ENCODE measurements at places on chromosomes 1 and 21.

- DNase-seq: no peak
Measured at GRCh38 chr1:33332357-33332789, 11.5 kb upstream of the A3GALT2 start.

DNA sequence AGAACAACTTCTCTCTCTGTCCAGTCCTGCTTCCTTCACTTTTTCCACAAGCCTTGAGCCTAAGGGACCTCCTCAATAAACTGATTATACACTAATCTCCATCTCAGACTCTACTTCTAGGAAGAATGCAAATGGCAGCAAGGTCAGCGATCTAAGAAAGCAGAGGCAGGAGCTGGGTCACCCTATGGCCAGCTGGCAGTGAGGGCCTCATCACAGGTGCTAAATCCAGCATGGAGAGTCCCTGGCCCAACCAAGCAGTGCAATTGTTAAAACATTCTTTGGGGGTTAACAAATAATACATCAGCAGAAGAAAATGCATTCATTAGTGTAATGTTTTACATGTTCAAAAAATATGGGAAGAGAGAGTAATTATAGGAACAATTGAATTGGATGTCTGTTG lies 416.0 kb downstream of the SIPA1L2 start:
- DNase-seq: no peak

DNA sequence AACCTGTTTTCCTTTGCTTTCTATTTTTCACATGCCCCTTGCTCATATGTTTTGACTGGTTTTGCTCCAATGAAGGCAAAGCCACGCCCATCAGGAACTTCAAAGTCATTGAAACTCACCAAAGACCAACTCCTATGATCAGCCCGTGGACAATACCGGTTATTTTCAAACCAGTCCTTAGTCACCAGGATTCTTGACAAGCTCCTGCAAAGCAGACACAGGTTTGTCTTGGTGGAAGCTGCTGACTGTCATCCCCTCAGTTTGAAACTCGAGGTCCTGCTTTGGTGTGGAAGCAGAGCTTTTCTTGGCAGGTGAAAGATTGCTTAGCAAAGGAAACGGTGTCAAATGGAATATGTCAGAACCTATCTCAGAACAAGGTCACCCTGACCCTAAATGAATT lies 384.7 kb upstream of the CXADR start:
- DNase-seq: no peak

DNA sequence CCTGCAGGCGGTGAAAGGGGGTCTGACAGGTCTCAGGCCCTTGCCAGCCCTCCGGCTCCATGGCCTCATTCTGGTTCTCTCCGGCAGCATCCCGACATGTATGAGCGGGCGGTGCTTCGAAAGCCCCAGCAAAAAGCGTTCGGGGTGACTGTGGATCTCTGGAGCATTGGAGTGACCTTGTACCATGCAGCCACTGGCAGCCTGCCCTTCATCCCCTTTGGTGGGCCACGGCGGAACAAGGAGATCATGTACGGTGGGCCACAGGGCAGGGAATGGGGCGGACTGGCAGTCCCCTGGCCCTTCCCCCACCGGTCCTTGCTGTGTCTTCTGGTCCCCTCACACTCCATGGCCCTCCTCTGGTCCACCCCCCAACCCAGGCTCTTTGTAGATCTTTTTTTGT lies 6.3 kb downstream of the IKBKE start:
- DNase-seq: no peak

DNA sequence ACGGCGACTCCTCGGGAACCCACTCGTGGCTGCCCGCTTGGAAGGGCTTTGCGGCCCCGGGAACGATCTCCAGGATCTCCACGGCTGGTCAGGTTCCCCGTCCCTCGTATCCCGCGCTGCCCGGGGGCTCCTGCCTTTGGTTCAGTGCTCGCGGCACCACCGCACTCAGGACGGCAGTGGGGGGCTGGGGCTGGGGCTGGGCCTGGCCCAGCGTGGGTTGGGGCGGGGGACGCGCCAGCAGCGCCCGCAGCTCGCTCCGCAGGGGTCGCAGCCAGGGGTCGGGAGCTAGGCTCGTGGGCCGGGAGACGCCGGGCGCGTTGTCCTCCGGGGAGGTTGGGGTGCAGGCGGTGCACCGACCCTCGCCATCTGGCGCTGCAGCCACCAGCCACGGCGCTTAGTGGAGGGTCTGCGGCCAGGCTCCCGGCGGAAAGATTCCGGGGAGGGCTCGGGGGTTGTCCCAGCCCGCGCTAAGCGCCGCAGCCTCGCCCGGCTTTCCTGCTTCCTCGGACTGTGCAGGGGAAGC lies 8.9 kb downstream of the SIM2 start:
- no peak for DNase-seq

GRCh38 chr1:102045752-102046151 lies 49.0 kb upstream of the OLFM3 start:
- DNase-seq: no peak

DNA sequence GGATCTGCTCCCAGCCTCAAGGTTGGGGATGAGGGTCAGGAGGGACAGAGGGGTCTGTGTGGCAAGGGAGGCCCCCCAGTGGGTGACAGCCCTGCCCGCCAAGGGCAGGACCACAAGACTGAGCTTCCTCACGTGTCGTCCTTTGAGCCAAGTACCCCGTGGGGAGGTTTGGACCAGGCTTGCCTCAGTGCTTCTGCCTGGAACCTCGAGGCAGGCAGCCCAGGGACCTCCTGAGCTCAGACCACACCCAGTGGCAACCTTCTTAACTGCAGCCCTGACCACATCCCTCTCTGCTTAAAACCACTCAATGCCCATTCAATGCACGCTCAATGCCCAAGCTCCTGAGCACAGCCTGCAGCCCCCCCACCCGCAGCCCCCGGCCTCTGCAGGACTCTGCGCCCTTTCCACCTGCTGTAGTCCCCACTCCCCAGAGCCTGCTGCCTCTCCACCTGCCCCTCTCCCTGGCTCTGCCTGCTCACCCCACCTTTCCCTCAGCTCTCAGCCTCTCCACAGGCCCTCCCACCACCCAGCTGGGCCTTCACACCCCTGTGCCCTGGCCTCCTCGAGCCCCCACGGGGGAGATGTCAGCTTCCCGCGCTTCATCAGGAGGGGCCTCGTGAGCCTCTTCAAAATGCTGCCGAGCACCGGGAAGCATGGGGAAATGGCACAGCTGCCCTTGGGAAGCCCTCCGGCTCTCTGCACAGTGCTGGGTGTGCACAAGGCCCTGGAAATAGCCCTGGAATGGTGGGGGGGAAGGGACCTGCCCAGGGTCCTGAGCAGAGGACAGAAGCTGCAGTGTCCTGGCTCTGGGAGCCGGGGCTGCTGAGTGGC lies 129.3 kb upstream of the VAMP3 start:
- DNase-seq: no peak

GRCh38 chr21:44294391-44295162 lies 5.3 kb upstream of the PFKL start:
- no peak for DNase-seq

- DNase-seq: no peak
Measured at GRCh38 chr1:2927393-2928360, 93.6 kb upstream of the ACTRT2 start.

GRCh38 chr1:107739201-107739600 lies 225.8 kb downstream of the VAV3 start:
- DNase-seq: no peak

- no peak for DNase-seq
Measured at GRCh38 chr1:165524639-165525285, 19.0 kb upstream of the LRRC52 start.

GRCh38 chr1:208825300-208825699 lies 581.1 kb upstream of the PLXNA2 start:
- no peak for DNase-seq

DNA sequence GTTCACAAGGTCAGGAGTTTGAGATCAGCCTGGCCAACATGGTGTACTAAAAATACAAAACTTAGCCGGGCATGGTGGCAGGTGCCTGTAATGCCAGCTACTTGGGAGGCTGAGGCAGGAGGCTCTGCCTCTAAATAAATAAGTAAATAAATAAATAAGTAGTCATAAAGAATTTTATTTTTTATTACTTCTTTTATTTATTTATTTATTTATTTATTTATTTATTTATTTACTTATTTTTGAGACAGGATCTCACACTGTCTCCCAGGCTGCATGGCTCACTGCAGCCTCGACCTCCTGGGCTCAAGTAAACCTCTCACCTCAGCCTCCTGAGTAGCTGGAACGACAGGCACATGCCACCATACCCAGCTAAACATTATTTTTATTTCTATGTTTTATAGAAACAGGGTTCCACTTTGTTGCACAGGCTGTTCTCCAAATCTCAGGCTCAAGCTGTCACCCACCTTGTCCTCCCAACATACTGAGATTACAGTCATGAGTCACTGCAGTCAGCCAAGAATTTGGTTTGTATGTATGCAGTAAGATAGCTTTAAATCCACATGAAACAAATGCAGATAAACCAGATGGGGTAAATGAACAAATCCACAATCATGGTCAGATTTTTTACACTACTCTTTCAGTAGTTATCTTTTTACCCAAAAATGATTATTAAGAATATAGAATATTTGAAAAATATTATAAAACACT lies 523.3 kb upstream of the RGS18 start:
- no peak for DNase-seq

DNA sequence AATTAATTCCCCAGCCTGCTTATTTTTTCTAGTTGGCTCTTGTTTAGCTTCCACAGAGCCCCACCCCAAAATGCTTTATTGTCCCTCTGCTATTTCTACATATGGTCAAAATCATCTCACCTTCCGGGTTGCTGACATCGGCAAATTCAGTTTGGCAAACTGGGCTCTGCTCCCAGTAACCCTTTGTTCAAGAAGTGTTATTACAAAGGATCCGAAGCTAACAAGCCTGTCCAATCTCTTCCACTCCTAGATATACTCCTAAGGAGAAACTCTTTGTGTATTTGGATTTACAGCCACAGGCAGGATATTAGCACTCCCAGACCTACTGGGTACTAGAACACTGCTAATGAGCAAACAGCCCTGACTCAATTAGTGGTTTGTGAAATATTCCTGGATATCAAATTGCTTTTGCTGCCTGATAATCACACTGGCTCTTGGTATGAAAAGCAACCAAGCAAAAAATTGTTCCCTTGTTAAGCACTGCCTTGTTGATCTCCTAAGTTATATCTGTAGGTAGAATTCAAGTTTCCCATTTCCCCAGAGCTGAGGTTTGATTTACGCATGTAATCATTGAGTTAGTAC lies 4.0 kb downstream of the JUN start:
- DNase-seq: no peak

DNA sequence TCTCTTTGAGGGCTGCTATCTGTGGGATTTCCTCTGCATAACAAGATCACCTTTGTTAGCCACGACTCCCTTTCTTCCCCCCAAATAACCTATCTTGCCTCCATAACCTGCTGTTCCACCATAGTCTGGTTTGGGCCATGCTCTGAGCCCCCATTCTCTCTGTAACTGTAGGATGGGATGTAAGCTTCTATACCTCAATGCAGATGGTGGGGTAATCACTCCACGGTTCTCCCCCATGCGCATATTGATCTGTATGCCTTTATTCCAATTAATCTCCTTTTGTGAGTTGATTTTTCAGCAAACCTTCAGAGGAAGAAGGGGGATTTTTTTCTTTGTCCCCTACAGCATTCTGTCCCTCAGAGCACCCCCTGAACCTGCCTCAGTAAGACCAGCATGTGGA lies 170.1 kb upstream of the IRF2BP2 start:
- no peak for DNase-seq

- no peak for DNase-seq
Measured at GRCh38 chr1:233331676-233332519, 4.4 kb downstream of the MAP3K21 start.

DNA sequence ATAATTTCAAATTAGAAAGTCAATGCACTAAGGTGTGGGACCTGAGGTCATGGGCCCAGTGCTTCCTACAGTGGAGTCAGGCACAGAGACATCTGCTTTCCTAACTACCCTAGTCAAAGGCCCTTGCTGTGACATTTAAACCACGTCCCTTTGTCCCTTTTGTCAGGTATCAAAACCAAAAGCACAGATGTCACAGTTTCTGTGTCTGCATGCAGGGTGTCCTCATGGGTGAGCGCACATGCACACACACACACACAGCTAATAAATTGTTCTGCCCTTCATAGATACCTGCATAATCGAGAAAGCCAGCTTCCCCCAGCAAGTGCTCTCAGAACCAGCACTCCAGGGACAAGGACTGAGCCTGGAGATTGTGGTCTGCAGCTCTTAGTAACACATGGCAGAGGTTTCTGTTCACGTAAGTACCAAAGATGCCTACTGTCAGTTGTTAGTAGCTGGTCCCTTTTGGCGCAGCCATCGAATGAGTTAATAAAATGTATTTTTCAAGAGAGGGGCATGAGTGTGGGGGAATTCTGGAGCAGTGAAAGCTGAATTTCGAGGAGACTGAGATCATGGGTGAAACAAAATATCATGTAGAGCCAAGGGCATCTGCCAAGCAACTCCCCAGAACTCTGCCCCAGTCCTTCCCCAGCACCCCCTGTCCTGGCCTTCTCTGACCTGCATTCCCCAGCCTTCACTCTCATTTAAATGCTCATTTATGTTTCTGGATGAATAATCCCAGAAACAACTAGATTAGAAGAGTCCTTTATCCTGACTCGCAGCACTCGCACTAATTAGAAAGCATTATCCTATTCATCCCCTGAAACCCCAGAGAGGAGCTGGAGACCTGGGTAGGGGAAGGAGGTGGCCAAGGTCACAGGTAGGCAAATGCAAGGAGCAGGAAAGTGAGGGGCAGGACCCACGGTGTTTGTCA lies 25.5 kb downstream of the TNR start:
- DNase-seq: no peak

DNA sequence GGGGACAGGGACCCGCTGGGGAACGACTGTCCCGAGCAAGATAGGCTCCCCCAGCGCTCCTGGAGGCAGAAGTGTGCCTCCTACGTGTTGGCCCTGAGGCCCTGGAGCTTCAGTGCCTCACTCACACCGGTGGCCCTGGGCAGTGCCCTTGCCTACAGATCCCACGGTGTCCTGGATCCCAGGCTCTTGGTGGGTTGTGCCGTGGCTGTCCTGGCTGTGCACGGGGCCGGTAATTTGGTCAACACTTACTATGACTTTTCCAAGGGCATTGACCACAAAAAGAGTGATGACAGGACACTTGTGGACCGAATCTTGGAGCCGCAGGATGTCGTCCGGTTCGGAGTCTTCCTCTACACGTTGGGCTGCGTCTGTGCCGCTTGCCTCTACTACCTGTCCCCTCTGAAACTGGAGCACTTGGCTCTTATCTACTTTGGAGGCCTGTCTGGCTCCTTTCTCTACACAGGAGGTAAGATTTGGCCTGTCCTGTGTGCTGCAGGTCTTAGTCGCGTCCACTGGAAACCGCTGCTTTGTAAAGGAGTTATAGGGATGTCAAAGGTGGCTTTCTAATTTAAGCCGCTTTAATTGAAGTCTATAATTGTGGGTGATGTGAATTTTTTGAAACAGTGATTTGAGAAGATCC lies 717 bp downstream of the UBIAD1 start:
- no peak for DNase-seq

Data from activated CD4-positive, CD25-positive, alpha-beta regulatory T cell (primary cell).